ENCODE measurements at places on chromosomes 16 and 17.

DNA sequence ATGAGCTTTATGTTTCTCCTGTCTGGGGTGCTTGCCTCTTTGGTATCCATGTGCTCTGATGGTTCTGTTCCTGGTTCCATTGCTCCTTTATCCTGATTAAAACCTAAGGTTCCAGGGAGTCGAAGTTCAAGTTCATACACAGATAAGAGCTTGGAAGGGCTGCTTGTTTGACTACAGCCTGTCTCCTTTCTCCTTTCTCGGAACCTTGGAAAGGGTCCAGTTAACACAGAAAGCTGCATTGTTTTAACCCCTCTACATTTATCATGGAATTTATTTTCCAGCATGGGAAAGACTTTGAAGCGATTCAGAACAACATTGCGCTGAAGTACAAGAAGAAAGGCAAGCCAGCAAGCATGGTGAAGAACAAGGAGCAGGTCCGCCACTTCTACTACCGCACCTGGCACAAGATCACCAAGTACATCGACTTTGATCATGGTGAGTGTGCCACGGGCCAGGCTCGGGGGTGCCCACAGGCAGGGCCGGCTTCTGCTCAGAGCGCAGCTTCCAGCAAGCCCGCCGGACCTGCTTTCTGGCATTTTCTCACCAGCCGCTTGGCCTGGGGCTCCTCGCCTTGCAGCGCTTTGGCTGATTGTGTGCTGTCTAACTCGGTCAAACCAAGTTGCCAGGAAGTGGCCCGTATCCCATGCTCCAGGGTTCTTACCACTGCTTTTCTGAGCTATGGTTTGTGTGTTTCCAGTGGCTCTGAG lies 19.9 kb downstream of the CRAMP1 start:
- DNase-seq: no peak

- no peak for DNase-seq
These were observed 38.0 kb downstream of the TMC7 start for GRCh38 chr16:19021747-19022146.

GRCh38 chr17:78645421-78646295 lies 68.5 kb upstream of the DNAH17 start:
- DNase-seq: peak; percentile 55

DNA sequence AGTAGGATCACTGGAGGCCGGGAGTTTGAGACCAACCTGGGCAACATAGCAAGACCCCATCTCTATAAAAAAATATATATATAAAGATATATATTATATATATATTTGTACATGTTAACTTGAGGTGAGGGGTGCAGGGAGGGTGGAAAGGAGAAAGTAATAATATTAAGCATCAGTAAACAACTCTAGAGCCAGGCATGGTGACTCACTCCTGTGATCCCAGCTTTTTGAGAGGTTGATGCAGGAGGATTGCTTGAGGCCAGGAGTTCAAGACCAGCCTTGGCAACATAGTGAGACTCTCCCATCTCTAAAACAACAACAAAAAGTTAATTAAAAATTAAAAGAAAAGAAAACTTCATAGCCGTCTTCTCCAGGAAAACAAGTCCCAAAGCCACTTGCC lies 61.7 kb upstream of the SMURF2 start:
- DNase-seq: no peak

DNA sequence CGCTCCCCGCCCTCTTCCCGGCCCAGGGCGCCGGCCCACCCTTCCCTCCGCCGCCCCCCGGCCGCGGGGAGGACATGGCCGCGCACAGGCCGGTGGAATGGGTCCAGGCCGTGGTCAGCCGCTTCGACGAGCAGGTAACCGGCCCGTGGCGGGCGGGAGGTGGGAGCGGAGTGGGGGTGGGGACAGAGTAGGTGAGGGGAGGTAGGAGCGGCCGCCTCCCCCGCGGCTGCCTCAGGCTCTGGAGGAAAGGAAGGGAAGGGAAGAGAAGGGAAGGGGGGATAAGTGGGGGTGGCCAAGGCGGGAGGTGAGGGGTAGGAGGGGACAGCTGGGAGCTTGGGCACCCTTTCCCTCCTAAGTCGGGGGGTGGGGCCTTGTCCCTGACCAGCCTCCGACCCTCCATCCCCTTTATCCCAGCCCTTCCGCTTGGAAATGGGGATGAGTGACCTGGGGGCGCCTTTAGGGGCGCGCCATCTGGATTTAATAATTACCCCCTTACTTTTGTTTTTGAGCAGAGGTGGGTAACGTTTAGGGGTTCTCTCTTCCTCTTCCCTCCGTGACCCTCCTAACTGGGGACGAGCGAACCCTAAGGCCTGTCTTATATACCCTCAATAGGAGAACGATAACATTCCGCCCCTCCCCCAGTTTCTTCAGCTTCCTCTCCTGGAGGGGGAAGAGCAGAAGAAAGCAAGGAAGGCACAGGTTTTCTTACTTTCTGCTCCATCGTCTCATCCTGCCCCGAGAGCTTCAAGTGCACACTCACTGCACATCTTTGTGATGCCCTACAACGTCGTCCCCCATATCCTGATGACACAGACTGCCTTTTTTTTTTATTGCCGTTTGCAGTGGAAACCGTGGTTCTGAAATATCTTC lies 694 bp downstream of the NF1 start:
- peak; percentile 78 for DNase-seq

- peak; percentile 40 for DNase-seq
These were observed 24.6 kb downstream of the CNGB1 start for GRCh38 chr16:57946181-57946801.

DNA sequence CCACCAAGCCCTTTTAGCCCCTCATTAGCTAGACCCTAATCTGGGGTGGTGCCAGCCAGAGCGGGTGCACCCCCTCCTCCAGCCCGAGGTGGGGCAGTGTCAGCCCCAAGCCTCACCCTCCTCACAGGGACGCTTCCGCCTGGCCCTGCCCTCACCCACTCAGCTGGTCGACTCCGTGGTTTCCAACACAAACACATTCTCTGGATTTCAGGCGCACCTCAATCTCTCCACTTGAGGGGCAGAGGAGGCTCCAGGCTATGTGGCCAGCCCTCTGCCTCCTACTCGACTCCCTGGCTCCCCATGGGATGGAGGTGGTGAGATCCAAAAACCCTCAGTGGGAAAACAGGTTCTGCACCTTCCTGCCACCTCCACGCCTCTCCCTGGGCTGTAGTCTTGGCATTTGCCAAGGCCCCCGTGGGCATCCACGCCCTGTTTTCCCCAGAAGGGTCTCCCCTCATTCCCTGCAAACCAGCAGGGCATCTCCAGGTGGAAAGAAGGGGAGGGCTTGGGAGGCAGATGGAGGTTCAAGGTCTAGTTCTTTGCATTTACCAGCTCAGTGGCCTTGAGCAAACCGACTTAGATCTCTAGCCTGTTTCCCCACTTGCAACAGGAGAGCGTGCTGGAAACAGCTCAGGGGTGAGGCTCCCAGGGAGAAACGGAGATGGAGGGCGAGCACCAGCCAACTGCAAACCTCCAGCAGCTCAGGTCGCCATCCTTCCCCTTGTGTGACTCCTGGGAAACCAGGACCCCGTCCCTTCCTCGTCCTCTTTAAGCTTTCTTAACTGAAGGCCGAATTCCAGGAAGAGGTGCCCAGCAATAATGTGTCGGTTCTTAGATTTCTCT lies 1.7 kb downstream of the EMP2 start:
- DNase-seq: no peak

DNA sequence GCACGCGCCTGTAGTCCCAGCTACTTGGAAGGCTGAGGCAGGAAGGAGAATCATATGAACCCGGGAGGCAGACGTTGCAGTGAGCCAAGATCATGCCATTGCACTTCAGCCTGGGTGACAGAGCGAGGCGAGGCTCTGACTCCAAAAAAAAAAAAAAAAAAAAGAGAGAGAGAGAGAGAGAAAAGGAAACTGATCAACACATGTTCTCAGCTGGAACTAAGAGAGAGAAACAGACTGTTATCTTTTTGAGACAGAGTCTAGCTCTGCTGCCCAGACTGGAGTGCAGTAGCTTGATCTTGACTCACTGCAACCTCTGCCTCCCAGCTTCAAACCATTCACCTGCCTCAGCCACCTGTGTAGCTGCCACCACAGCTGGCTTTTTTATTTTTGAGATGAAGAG lies 60.4 kb downstream of the STH start:
- no peak for DNase-seq

- DNase-seq: no peak
These were observed 210.0 kb upstream of the DYNLRB2 start for GRCh38 chr16:80330803-80331202.

DNA sequence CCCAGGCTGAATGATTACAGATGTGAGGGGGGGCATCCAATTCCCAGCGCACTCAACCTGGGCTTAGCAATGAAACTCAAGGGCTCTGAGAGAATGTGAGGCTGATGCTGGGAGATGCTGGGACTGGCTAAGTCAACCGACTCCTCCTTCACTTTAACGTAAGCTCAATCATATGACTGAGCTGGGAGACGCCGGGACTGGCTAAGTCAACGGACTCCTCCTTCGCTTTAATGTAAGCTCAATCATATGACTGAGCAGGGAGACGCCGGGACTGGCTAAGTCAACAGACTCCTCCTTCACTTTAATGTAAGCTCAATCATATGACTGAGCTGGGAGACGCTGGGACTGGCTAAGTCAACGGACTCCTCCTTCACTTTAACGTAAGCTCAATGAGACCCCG lies 179.4 kb downstream of the VPS53 start:
- DNase-seq: no peak

DNA sequence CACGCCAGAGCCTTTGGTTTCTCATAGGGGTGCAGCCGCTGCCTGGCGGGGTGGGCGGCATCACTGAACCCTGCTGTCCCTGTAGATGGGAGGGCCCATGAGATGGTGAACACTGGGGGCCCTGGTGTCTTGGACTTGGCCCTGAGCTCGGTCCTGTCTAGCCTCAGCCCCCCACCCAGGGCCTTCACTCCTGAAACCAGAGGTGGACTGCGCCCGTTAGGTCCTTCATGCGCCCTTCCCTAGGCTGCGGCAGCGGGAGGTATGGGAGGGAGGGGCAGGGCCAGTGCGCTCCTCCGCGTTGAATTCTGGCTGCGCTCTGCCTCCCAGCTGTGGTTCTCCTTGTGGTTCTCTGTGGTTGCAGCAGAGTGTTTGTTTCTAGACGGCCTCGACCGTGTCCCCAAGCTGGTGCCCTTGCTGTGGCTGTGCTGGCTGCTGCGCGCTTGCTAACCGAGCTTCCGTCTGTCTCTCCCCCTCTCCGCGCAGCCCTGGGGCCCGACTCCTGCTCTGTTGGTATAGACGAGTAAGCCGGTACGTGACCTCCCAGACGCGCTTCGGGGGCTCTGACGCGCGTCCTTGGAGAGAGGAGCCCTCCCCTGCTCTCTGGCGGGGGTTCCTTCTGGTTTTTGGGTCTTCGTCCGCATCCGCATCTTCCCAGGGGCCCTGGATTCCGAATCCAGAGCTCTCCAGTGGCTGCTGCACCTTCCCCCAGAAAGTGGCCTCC lies 7.4 kb upstream of the NUDT16L1 start:
- DNase-seq: no peak

DNA sequence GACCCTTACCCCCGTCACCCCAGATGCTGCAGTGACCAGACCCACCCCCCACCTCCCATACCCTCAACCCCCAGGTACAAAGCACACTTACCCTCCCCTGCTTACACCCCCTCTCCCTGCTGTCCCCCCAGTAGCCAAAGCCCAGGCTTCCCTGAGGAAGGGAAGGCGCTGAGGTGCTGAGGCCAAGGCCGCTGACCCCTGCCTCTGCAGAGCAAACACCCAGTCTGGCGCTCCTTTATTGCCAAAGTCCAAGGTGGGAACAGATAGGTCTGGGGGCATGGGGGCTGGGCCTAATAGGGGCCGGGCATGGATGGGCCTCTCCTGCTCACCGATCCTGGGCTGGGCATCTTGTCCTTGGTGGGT lies 683 bp downstream of the LCAT start:
- DNase-seq: no peak

DNA sequence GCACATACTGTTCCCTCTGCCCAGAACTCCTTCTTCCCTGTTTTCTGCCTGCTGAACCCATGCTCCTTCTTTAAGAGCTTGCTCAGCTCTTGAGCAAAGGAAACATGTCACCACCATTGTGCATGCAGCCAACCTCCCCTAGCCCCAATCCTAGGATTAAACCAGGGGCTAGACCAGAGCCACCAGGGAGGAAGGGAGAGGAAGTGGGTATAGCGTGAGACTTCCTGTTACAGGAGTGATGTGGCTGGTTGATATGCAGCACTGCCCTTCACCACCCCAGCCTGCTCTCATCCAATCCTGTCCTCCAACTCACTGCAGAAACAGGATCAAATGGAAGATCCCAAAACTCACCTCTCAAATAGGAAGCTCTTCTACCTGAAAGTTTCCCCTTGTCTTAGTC lies 67.1 kb upstream of the CDH5 start:
- DNase-seq: no peak

GRCh38 chr17:13869331-13869940 lies 199.9 kb upstream of the COX10 start:
- DNase-seq: no peak

GRCh38 chr17:33385133-33385532 lies 92.0 kb upstream of the ASIC2 start:
- no peak for DNase-seq

- no peak for DNase-seq
These were observed 942.1 kb downstream of the KCNJ2 start for GRCh38 chr17:71111460-71111859.

DNA sequence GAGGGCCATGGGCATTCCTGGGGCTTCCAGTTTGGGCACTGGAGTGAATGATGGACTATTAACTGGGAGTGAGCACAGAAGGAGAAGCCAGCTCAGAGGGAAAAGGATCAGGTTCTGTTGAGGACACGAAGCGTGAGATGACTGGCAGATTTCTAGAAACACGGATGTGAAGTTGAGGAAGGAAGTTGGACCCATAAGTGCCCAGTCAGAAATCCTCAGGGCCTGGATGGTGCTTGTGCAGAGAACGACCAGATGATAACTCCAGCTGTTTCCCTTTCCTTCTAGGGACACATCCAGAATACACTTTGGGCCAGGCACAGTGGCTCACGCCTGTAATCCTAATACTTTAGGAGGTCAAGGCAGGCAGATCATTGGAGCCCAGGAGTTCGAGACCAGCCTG lies 23.3 kb upstream of the ANKRD40CL start:
- no peak for DNase-seq

GRCh38 chr17:80970044-80970761 lies 21.4 kb upstream of the CHMP6 start:
- peak; percentile 60 for DNase-seq

- no peak for DNase-seq
These were observed 533 bp upstream of the MEFV start for GRCh38 chr16:3256866-3257465.

DNA sequence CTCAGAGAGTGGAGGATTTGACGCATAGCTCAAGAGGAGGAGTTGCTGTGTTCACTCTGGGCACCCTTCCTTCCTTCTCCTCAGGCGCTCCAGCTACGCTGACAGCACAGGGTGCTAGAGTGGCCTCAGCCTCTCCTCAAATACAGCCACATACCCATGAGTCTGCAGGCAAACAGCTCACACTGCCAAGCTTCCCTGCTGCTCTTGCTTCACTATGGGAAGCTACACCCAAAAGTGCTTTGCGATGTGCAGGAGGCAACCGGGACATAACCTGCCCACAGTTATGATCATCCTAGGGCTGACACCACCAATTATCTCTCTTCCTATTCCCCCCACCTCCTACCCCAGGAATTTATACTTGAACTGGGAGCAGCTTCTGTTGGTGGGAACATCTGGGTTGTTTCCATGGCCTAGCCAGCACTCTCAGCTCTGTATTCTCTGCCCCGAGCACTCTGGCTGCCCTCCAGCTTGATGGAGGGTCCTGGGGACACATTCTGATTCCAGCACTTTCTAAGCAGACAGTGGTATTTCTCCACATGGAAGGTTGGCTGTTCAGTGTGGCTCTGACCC lies 40.3 kb upstream of the SREBF1 start:
- peak; percentile 31 for DNase-seq
